Common myeloid progenitor, CD34-positive (primary cell): ENCODE measurements at places on chromosomes 2 and 18.

DNA sequence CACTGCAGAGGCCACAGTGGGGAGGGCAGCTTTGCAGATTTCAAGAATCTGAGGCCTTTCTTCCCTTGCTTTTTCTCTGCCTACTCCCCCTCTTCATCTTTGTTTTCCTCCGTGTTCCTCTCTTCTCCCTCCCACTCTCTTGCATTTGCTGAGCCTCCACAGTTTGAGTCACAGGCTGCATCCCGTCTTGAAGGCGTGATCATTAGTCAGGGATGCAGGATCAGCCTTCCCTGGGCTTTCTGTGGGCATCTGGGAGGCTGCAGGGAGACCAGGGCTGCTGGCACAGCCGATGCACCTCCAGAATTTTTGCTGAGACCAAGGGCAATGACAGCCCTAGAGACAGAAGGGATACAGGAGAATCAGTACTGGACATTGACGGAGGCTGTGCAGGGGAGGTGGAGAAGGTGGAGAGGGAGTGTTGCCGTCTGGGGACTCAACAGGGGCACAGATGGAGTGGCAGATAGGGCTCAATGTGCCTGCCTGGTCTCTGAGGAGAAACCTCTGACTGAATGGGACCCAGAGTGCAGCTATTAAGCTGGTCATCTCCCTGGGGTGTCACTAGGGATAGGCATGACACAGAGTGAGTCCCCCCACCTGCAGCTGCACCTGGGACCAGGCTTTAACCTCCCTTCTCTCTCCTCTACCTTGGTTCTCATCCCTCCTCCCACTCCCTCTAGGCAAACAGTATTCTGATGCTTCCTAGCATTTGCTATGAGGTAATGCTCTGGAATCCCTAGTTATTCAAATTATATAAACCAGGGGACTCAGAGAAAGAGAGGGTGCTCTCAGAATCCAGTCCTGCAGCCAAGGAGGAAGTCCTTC is 29.0 kb upstream of the DNAJC27 start:
- no peak for DNase-seq

DNA sequence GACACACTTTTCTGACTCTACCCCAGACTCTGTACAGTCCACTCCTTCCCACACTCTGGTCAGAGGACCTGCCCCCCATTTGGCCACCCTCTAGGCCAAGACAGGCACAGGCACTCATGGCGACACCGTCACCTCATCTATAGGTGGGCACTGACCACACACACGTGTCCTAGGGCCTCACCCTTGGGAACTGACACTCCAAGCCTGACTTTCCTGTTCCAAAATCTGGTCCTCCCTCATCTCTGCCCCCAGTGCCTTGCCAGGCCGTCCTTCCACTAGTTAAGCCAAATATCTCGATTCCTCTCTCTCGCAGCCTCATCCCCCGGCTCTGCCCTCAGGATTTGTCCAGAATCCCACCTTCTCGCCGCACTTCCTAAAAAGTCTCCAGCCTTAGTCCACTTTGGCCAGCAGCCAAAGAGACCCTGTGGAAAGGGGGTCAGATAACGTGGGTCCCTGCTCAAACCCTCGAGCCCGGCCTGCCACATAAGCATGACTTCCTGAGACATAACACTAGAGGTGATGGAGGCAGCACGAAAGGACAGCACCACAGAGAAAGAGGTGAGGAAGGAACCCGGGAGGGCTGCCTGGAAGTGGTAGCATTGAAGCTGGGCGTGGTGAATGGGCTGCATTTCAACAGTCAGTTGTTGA is 105.8 kb upstream of the OTOS start:
- no peak for DNase-seq

DNA sequence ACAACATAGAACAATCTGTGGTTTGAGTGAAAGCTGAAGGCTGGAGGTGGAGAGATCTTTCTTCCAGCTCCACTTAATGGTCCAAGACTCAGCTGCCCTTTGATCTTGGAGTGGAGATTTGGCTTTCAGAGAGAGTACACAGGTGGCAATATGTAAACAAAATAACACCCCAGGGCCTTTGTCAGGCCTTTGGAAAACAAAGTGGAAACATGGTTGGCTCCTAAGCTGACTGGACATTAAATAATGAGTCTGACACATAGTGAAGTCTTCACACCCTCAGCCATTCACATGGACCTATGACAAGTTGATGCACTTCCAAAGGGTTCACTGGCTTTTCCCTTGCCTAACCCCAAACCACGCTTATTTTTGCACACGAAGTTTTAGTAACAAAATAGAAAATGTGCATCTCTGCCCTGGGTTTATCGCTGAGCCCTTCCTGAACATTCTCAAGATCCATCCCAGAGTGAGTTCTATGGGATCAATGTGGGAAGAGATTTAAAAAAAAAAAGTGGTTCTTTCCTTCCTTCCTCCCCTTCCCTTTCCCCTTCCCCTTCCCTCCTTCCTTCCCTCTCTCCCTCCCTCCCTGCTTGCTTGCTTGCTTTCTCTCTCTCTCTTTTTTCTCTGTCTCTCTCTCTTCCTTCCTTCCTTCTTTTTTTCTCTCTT is 201.3 kb upstream of the NT5C1B start:
- no peak for DNase-seq

- DNase-seq, result peak; percentile 33
Observed at GRCh38 chr2:127820080-127820668, 9.2 kb upstream of the WDR33 start.

DNA sequence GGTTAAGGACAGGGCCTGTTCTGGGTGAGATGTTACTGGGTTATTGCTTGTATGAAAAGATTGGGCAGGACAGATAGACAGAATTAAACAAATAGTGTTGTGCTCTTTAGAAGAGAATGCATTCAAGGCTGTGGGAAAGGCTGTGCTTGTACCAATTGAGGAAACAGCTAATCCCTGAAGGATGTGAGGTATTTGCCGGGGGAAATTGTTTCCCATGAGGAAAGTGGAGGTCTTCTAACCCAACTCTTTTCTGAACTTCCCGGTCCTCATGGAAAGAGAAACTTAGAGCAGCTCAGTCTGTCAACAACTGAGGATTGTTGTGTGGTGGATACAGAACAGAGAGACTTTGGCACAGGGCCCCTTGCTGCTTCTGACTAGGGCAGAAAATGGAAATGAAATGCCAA is 9.5 kb downstream of the SLC1A4 start:
- DNase-seq, result no peak

DNA sequence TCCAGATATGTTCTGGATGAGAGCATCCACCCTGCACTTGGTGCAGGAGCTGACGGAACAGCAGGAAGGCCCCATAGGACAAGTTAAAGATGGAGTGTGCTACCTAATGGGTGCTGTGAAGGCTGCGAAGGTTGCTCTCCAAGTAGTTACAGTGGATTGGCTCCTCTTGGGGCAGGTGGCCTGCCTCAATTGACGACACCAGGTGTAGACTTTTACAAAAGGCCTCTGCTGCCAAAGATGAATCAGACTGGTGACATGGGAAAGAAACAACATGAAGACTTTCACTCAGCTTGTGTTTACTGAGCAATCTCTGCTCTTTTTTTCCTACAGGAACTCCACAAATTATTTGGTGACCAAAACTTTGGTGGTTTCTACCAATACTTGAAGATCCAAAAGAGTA is 437.7 kb downstream of the PLCL1 start:
- DNase-seq, result no peak

GRCh38 chr2:238308177-238308576 is 12.1 kb upstream of the TRAF3IP1 start:
- no peak for DNase-seq

DNA sequence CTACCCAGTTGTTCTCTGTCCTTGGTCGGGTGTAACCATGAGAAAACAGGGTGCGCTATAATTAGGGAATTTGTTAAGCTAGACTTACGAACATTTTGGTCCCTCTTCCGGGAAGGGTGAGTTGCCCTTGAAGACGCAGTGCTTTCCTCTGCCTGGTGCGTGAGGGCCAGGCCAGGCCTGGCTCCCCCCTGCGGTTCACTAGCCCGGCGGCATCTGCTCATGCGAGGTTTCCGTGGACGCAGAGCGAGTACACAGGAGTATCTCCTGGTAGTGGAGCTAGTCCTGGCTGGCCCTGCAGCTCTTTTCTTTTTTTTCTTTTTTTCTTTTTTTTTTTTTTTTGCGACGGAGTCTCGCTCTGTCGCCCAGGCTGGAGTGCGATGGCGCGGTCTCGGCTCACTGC is 148.8 kb downstream of the PTGR3 start:
- no peak for DNase-seq

DNA sequence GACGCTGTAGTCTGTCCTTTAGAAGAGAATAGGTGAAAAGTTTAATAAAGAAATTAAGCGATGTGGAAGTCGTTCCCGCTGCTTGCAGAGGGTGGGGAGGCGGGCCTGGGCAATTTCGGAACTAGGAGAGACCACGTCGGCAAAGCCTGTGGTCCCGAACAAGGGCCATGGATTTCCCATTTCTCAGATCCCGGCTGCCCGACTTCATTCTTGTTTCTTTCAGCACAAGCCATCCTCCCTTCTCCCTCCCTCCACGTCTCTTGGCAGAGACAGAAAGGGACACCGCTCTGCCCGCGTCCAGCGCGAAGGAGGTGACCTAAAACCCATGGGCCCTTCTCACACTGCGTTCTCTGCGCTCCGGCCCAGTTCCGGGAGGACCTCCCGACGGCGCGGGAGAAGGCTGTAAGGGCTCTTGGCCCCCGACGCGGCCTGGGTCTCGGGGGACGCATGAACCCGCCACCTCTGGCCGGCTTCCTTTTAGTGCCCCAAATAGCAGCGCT is 2.2 kb upstream of the BCL2L11 start:
- no peak for DNase-seq

DNA sequence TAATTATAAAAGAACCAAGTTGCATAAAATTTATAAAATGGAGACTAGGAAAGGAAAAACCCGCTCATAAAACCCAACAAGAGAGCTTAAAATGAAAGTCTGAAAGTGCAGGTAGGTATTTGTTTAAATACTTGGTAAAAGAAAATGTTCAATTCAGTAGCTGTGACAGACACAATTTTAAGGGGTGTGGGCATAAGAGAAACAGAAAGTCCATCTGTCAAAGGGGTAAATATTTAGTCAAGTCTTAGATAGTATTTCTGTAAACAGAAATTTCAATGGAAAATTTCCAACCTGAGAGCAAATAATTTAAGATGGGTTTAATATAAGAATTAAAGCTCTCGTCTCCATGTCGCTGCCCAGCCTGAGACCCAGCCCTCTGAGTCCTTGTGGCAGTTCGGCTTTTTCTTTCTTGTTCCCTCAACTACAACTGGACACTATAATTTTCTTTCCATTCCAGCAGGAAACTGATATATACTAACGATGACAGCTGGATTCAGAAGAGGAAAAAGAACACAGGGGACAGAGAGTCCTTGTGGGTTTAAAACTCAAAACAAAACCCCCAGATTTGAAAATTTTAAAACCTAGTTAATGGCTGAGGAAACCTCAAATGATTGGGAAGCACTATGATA is 88.0 kb upstream of the ZFP36L2 start:
- DNase-seq, result no peak

DNA sequence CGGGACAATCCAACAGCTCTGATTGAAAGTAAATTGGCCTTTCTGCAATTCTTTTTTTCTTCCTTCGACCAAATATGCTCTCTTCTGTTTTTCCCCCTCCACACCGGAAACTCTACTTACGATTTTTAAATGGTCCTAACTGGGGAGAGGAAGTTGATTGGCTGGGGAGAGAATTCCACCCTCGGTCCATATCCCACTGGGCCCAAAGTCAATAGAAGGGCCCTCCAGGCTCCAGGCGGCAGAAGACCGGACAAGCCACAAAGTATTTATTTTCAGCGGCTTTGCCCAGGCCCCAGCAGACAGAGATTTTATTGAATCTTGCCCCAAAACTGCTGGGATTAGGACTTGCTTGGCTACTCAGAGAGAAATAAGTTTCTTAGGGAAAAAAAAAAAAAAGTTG is 37.1 kb upstream of the SMAD7 start:
- DNase-seq, result no peak

- no peak for DNase-seq
Observed at GRCh38 chr2:10078704-10079265, 1.4 kb downstream of the CYS1 start.

- no peak for DNase-seq
Observed at GRCh38 chr2:181157326-181157725, 176.9 kb downstream of the UBE2E3 start.
